Activated CD4-positive, alpha-beta T cell treated with anti-CD3 and anti-CD28 coated beads, Interleukin-2, Interleukin-4, amounts not matched to agents 100 ng/mL and 50 ng/mL, durations not matched to agents 16 hours and 8 hours (primary cell): ENCODE measurements at places on chromosomes 2 and 18.
A peak's percentile ranks its signal among the peaks of the same experiment; 100 is the strongest.

DNA sequence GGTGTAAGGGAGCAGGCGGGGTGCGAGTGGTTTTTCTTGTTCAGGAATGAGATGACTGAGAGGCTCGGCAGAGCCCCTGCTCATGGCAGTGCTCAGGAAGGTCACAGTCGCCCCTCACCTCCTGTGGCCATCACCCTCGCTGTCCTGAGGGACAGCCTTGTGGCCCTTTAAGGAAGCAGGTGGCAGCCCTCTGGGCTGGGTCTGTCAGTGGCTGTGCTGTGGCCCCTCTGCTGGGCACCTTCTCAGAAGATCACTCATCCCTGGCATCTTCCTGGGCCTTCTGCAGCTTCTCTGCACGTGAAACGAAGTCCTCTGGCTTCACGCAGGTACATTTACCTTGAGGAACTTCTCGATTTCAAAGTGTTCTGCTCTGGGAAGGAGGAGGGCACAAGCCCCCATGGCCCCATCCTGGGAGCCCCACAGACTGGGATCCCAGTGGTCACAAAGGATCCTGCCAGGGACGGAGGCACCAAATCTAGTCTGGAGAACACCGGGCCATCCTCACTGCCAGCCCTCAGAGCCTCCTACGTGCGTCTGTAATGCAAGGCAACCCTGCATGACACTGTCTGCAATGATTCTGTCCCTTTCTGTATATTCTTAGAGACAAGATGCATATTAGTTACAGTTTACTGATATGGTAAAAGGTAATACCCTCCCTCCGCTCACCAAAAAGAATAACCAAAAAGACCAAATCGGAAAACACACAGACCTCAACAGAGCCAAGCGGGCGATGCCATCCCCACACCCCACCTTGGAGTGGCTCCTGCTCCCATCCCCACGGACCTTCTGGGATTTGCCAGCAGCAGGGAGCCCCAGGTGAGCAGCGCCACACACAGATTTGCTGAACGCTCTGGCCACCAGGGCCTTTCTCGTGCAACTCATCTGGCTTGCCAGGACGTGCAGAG lies 25.9 kb upstream of the FAHD2A start:
- no peak for DNase-seq

DNA sequence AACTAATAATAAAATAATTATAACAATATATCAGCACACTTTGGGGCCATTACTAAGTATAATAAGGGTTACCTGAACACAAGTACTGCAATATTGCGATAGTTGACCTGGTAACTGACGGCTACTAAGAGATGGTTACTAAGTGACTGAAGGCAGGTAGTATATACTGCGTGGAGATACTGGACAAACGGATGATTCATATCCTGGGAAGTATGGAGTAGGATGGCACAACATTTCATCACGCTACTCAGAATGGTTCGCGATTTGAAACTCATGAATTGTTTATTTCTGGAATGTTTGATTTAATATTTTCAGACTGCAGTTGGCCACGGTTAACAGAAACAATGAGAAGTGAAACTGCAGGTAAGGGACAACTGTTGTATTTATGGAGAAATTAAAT lies 39.5 kb upstream of the FLACC1 start:
- DNase-seq: no peak

DNA sequence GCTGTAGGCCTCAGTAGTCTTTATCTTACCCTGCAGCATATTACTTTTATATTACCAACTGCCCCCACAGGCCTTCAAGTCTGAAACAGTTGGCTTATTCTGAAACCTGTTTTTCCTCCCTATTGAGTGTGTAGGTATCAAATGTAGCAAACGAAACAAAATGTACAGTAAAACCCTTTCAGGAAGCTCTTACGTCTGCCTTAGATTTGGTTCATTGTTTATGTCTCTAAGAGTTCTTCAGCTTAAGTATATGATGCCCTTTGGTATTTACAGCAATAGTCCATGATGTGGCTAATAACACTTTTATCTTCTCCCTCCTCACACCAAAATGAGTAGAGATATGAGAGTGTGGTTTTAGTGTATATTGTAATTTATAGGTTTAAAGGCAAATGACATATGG lies 108.8 kb downstream of the DOCK10 start:
- no peak for DNase-seq

DNA sequence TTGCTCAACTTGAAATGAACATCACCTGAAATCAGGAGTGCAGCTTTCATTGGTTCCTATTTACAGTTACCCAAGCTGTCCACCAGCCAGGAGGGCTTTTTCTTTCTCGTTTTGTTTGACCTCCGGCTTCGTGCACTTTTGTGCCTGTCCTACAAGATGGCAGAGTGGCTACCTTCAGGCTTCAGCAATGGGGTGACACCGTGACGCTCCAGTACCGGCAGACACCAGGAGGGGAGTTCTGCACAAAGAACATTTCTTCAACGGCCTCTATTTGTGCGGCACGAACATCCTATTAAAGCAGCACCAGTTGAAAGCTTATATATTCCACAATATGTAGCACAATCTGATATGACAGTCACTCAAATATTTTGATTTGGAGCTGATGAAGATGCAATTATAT lies 18.3 kb downstream of the RNASEH1 start:
- DNase-seq: no peak

GRCh38 chr2:199602896-199603717 lies 145.4 kb upstream of the SATB2 start:
- no peak for DNase-seq

DNA sequence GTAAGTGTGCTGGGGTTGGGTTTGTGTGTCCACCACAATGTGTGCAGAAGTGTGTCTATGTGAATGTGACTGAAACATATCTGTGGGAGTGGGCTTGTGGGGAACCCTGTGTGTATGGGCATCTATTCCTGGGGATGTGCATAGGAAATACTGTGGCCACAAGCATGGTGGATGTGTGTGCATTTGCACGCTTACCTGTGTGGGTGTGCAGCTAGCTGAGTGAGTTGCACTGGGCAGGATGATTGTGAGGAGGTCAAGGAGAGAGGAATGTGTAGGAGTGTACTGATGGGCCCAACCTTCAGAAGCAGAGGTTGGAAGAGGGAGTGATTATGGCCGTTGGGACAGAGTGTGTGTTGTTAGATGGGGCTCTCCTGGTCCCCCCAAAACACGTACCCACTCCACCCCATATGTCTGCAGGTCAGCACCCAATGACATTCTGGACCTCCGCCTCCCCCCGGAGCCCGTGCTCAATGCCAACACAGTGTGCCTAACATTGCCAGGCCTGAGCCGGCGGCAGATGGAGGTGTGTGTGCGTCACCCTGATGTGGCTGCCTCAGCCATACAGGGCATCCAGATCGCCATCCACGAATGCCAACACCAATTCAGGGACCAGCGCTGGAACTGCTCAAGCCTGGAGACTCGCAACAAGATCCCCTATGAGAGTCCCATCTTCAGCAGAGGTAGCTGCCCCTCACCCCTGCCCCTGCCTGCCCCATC lies 1.2 kb downstream of the WNT10A start:
- no peak for DNase-seq

DNA sequence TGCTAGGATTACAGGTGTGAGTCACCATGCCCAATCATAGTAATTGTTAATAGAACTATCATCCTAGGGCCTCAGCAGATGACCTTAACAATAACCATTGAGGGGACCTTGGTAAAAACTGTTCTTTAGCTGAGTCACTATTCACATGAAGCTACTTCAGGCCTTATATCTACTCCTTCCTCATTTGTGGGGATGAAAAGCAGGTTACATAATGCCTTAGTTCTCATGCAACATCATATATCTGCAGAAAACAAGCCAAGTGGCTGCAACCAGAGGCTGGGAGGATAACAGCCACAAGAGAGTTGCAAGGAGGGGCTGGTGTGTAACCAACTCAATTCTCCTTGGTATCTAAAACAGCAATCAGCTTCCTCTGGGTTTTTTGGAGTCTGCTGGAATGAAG lies 445.4 kb downstream of the NBAS start:
- no peak for DNase-seq

- no peak for DNase-seq
Observed at GRCh38 chr2:46967990-46968647, 52.5 kb upstream of the MCFD2 start.

- no peak for DNase-seq
Observed at GRCh38 chr2:30693821-30694281, 113.4 kb downstream of the CAPN13 start.

DNA sequence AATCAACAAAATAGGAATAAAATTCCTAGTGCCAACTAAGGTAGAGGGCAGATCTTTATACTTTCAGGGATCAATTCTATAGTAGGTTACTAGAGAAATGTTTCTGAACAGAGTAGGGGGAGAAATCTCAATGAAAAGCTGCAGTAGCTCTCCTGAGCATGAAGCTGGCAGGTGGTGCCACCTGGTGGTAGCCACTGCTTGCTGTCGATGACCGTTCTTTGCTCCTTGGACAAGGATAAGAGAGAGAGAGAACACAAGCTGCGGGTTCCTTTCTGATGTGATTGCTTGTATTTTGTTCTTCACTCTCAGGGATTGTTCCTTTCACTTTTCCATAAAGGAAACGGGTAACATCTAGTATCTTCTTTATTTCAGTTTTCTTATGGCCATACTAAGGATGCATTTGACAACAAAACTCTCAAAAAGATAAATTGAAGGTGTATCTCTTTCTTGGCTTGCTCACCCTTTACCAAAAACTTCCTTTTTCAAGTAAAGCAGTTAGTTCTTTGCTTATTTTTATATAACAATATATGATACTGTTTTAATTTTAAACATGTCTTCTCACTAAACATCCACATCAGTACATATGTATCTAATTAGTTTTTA lies 18.6 kb upstream of the MRPL19 start:
- DNase-seq: peak; percentile 66

DNA sequence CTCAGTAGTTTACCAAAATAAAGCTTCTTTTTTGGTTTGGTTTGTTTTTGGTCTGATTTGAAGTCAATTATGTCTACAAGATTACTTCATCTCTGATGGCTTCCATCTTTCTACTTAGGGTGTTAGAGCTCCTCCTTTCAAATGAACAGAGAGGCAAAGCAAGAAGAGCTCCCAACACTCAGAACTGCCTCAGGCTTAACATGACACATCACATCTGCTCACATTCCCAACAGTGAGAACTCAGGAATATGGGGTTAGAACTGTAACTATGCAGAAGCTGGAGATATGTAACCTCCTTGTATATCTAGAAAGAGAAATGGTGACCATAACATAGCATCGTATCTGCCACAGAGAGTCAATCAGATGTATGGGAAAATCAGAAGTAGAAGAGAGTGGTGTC lies 11.4 kb upstream of the LRATD1 start:
- no peak for DNase-seq

DNA sequence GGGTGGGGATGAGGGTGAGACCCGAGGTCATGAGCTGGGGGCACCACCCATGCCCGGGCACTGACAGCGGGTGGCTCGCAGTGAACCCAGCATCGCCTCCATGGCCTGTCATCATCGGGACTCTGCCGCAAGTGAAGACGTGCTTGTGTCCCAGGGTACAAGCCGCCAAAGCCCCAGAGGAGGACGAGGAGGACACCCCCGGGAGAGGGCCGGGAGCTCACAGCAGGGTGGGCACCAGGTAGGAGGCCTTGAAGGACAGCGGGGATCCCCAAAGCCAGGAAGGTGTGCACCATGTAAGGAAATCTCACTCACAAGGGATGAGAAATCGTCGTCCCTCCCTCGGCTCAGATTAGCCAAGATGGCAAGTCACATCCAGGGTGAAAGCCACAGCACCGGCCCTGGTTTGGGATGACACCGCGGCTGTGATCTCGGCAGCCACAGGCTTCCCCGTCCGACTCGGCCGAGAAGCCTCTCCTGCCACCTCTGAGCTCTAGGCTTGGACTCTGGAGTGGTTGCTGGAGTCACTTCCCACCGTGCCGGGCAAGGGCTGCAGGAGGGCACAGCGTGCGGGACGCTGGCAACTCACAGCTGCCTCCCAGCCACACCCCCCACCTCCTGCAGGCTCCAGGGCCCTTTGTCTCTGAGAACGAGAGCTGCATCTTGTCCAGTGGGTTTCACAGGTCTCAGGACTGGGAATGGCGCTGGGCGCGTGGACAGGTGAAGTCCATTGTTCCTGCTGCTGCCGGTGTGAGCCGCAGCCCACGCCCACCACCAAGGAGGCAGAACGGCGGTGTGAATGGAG lies 81.6 kb upstream of the CTDP1 start:
- no peak for DNase-seq

DNA sequence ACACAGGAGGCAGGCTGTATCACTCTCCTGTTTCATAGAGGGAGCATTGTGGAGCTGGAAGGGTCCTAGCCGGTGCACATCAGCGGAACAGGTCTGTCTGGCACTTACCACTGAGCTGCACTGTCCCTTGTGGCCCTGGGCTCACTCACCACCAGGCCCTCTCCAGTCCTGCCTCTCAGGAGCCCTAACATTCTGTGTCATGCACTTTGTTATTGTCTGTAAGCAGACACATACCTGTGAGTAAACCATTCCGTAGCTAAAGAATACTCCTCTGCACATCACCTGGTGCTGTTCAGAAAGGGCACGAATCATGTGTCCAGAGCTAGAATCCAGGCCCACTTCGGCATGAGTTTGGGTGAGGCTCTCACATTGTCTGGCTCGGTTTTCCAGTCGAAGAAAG lies 93.6 kb downstream of the CRIM1 start:
- DNase-seq: no peak

- no peak for DNase-seq
Observed at GRCh38 chr2:188668017-188668680, 306.0 kb upstream of the COL3A1 start.

DNA sequence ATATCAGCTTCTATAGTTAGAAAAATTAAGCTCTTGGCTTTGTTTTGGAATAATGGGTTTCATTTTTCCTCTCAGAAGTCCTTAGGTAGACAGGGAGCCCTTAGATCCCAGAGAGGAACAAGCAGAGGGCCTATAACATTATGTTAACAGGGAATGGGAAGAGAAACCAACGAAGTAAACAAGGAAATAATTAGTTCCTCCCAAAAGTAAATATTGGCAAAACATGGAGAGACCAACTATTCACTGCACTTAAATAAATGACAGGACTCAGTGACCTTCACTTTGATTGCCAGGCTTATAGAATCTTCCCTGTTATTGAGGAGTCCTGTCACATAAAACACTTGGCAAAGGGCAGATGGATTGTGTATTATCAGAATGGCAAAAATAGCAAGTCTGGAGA lies 5.3 kb downstream of the CRIM1 start:
- DNase-seq: no peak
